Activated naive CD8-positive, alpha-beta T cell treated with anti-CD3 and anti-CD28 coated beads, Interleukin-2, amount 10 ng/mL, durations not matched to agents 7 days and 5 days (primary cell): ENCODE measurements at places on chromosomes 4 and X.
A peak's percentile ranks its signal among the peaks of the same experiment; 100 is the strongest.

DNA sequence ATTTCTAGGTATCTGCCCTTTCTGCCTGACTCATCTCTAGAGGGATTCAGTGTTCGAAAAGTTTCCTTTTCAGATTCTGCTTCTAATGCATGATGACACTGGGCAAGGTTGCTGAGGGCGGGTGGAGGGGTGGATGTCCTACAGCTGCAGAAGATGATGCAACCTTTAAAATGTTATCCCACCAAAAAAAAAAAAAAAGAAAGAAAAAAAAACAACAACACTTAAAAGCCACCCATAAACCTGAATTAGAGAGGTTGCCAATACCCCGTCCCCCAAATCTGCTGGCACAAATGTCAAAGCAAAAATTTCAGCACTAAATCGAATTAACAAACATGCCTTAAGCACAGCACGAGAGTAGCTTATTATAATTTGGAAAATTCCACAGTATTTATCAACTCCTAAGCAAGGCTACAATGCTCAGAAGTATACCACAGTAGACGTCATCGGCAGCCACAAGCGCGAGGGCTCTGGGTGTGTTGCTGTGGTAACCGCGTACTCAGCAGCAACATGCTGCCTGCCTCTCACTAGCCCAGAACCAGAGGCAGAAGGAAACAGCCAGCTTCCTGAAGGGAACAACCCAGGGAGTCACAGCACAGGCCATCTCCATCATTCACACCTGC, 167.5 kb upstream of the MAP3K15 start:
- DNase-seq, result peak; percentile 68

DNA sequence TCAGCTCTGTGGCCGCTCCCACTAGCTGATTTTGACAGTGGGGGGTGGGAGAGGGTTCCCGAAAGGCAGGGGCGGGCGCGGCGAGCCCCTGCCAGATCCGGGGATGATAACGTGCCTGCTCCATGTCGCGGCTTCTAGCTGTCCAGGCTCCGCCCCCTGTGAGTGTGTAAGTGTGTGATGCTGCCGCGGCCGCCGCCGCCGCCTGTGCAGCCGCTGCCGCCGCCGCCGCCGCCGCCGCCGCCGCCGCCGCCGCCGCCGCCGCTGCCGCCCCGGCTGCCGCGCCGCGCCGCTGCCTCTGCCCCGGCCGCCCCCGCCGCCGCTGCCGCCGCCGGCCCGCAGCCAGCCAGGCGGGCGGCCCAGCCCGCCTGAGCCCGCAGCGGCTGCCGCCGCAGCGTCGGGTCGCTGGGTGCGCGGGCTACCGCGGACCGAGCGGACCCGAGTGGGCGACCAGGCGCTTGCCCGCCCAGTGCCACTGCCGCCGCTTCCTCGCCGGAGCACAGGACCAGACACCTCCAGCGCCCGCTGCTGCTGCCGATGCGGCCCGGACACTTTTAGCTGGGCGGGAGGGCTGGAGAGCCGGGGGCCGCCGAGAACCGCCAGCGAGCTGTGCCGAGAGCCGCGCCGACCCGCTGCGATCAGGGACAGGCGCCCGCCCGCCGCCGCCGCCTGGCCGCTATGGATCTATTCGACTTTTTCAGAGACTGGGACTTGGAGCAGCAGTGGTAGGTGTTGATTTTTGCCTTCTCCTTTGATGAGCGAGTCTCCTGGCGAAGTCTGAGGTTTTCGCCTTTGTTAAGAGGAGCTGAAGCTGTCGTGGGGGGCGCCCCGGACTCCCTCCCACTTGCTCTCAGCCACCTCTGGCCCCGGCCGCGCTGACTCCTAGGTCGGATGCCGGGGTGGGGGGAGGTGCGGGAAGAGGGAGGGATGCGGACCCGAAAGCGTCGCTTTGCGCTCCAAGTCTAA, at the start of gene AFF2:
TSS of gene AFF2 (plus strand) at position 195 of the 963 bp plus-strand sequence. CDS start at position 676, 481 bp downstream.
- DNase-seq, result peak; percentile 52

DNA sequence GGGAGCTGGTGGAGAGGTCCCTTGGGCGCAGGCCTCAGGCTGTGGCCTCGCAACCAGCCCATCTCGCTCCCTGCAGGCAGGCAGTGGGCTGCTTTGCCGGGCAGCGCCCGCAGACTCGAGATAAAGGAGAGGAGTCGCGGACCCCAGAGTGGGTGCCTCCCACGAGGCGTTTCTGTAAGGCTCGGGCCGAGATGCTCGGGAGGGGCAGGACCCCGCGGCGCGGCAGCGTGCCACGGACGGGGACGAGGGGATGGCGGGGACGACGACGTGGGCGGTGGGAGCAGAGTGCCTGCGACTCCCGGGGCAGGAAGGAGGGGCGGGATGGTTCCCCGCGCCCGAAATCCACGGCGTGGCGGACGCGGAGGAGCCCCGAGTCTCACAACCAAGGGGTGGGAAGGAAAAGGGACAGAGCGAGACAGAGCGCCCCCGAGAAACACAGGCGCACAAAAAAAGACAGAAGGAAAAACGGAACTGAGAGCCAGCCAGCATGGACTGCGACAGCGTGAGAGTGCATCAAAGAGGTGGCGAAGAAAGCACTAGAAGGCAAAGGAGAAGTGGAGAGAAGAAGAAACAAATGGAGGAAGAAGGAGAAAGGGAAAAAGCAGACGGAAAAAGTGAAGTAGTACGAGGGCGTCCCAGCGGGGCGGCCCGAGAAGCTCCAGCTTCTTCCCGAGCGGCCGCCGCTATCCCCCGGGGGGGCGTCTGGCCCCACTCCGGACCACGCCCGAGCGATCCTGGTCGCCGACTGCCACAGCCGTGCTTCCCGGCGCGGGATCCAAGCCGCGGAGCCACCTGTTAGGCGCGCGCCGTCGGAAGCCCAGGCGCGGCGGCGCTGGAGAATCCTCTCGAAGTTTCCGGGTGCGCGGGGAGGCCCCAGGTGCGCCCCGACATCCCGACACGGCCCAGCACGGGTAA, 1.5 kb downstream of the BEND4 start:
- DNase-seq, result peak; percentile 29

- DNase-seq, result no peak
These were observed 124.3 kb upstream of the MAMLD1 start for GRCh38 chrX:150238632-150239382.

DNA sequence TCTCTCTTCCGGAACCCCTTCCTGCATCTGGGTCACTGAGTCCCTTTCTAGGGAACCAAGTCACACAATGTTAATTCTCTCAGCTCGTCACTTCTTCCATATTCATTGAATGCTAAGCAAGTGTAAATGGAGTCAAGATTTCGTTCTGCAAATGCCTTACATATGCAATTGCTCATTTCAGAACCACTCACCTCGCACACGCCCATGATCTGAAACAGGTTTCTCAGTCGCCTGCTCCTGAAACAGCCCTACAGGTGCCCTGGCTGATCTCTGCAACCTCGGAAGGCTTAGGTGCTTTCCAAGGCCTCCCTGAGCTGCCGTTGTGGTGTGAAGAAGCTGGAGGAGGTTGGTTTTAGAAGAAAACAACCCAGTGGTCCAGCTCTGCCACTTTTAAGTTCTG, 100.8 kb upstream of the MSX1 start:
- no peak for DNase-seq

DNA sequence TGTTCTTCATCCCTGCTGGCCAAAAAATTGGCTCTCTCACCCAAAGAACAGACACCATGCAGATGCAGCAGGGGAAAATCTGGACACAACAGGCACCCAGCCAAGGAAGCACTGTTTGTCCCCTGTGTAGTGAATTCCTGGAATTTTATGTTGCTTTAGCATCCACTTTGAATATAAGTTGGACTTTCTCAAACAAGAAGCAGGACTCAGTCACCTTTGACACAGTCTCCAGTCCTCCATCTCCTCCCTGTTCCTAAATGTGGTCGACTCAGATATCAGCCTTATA, 11.8 kb downstream of the ZNF182 start:
- no peak for DNase-seq

- no peak for DNase-seq
These were observed 14.4 kb upstream of the CXCL8 start for GRCh38 chr4:73725985-73726384.

DNA sequence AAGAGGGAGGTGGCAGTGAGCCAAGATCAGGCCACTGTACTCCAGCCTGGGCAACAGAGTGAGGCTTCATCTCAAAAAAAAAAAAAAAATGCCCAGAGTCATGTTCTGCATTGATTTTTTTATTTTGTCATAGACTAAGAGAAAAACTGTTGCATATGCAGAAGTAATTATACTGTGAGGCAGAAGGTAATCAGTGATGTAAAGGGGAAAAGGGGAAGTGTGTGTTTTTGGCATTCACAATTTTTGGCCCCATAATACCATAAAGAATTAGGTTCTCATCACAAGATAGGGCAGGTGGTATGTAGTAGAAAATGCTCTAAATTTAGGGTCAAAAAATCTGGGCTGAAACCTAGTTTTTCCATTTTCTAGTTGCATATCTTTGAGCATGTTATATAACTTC, 47.3 kb upstream of the GAB1 start:
- DNase-seq, result no peak

GRCh38 chr4:186587416-186588018, 32.1 kb upstream of the MTNR1A start:
- peak; percentile 52 for DNase-seq

DNA sequence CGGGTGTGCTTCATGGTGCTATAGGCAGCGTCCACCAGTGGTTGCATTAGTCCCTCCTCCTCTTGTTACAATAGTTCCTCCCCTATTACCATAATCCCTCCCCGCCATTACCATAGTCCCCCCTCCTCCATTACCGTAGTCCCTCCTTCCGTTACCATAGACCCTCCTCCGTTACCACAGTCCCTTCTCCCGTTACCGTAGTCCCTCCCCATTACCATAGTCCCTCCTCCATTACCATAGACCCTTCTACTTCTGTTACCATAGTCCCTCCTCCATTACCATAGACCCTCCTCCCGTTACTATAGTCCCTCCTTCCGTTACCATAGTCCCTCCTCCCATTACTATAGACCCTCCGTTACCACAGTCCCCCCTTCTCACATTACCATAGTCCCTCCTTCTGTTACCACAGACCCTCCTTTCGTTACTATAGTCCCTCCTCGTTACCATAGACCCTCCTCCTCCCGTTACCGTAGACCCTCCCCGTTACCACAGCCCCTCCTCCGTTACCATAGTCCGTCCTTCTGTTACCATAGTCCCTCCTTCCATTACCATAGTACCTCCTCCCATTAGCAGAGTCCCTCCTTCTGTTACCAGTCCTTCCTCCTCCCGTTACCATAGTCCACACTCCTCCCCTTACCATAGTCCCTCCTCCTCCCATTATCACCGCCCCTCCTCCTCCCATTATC, 129.6 kb downstream of the DHRSX start:
- DNase-seq, result no peak

GRCh38 chr4:90572996-90573395, 445.8 kb downstream of the CCSER1 start:
- no peak for DNase-seq

DNA sequence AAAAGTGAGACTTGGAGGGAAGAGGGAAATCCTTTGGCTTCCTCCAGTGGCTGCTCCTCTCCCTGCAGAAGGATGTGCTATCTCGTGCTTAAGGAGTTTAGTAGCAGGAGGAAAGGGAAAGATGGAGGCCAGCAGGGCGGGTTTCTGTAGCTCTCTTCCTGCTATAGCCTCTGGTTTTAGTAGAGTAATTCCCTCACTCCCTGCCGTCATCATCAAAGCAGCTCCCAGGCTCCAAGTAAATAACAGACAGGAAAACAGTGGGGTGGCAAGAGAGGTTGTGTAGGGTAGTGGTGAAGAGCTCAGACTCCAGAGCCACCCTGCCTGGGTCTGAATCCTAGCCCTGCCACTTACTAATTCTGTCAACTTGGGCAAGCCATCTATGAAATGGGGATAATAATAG, 81.5 kb upstream of the CITED1 start:
- no peak for DNase-seq

- no peak for DNase-seq
These were observed 22.4 kb upstream of the ARMCX4 start for GRCh38 chrX:101462892-101463291.

GRCh38 chr4:164926301-164926700, 49.3 kb downstream of the APELA start:
- DNase-seq, result no peak

DNA sequence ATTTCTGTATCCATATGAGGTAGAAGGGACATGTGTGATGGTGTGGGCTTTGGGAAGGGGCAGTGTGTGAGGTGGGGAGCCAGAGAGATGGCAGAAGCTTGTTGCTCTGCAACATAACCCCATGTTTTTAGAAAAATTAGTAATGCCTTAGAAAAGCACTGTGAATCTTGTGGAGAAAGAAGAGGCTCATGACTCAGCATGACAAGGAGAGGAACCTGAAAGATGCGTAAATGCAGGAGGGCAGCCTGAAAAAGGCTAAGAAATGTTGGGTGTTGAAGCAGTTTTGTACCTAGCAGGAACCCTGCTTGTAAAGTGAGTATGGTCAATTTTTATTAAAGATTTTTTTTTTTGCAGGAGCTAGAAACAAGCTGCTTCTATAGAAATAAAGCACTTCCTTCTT, 59.8 kb downstream of the ARSJ start:
- no peak for DNase-seq

GRCh38 chr4:87024201-87024600, 89.4 kb downstream of the AFF1 start:
- no peak for DNase-seq

DNA sequence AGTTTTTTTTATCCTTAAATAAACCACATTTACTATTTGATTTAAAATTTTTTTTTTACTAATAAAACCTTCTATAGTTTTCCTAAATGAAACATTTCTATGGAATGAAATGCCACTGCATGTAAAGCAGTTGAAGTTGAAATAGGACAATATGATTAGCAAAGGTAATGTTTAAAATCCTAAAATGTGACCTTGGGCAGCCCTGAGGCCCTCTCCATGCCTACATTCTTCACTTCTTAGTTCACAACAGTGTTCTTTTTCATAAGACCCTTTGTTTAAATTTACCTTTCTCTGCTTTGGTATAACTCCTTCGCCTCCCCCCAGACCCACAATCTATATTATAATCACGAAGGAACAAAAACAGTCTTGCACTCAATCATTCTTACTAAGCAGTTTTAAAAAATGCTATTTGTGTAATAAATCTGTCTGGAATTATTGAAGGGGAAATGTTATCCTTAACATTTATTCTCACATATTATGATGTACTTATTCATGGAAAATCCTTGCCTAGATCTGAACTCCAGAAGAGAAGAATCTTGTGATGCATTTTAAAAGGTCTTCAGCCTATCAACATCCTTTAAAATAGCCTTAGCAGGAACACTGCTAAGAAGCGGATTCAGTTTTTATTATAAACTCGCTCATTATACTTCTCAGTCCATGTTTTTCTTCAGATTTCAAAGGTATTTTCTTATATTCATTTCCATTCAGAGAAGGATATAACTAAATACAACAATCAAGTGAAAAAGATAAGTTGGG, 124.6 kb upstream of the NAP1L5 start:
- no peak for DNase-seq

DNA sequence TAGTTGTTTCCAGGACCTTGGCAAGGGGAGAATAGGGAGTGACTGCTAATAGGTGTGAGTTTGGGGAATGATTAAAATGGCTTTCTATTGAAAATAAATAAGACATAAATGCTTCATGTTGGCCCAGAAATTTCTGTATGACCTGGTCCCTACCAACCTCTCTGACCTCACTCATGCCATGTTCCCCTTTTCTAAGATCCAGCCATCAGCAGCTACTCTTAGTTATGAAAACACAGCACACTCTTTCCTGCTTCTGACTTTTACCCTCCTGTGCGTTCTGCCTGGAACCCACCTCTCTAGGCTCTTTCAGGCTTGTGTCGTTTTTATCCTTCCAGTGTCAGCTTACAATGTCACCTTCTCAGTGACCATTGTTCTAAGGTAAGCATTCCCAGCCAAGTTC, 14.8 kb upstream of the CXCL5 start:
- DNase-seq, result no peak
